ENCODE measurements at places on chromosomes 12 and 14.

DNA sequence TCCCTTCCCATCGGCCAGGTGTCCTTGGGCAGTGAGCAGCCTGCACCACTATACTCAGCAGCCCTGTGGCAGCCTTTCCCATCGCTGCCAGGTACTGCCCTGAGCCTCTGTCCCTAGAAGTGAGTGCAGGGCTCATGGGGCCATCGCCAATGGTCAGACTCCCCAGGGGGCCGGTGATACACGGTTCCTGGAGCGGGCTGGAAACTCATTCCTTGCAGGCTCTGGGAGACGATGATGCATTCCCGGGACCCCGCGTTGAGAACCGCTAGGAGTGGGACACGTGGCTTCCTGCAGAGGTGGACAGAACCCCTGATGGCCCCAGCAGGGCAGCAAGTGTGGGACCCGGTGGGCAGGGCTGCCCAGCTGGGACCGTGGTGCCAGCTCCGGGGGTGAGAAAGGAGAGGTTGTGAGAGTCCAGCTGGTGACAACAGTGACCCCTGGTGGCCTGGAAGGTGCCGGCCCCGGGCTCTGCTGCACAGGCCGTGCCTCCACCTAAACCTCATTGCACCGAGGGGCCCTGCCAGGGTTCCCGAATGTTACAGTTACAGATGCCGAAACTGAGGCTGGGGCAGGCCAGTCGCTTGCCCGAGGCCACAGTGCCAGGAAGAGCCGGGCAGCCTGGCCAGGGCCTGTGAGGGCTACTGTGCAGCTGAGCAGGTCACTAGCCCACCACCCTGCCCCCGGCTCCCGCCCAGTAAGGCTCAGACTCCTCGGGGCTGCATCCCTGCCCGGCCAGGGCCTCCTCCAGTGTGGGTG, 33.8 kb downstream of the FBRSL1 start:
- peak; percentile 71 for DNase-seq

DNA sequence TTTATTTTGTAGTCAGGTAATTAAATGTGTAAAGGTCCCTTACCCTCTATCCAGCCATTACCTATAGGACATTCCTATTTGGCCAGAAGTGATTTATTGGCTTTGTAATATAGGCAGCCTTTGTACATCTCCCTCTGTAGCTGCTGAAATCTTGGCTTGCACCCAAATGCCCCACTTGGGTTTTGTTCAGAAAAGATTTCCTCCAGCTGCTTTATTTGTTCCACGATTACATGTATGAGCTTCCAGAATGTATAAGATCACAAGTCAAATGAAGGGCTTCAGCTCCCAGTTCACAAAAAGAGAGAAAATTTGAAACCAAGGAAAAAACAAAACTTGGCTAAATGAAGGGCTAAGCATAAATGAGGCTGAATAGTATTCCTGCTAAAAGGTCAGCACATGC, 103.4 kb downstream of the EFCAB11 start:
- DNase-seq: no peak

DNA sequence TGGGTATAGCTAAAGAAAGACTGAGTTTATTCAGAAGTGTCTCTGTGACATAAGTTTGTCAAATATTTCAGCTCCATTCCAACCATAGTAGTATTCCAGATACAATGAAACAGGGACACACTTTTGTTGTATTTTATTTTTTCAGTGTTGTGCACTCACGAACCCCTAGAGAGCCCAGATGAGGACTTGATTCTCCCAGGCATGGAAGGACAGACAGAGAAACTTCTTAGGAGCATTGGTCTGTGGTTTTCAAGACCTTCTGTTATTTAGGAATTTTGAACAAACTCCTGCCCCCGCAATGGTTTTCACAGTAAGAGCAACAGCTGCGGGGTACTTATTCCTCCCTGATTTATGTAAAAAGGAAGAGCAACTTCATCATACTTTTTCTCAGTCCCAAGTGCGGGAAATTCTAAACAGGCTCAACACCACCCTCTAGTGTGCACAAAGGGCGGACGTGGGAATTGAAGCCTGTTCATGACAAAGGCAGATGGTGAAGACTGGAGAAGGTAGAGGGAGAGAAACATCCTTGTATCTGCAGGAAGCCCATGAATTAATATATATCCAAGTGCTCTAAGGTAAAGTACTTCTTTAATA, 147.6 kb downstream of the PAH start:
- peak; percentile 42 for DNase-seq

DNA sequence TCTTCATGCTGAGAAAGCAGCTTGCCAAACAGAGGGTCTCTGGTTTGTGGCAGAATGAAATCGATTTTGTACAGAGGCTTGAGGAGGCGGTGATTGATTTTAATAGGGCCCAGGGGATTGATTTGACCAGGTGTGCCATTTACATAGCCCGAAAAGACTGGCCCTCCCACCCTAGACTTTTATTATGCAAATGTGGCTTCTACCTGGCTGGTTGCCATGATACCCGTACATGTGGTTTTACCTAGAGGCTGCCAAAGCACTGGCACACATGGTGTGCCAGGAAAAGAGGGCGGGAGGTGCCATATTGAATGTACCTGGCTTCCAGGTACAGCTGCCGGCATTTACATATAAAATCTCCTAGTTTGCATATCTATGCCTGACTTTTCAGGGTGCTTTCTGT, 18.0 kb upstream of the GUCY2C start:
- DNase-seq: no peak

DNA sequence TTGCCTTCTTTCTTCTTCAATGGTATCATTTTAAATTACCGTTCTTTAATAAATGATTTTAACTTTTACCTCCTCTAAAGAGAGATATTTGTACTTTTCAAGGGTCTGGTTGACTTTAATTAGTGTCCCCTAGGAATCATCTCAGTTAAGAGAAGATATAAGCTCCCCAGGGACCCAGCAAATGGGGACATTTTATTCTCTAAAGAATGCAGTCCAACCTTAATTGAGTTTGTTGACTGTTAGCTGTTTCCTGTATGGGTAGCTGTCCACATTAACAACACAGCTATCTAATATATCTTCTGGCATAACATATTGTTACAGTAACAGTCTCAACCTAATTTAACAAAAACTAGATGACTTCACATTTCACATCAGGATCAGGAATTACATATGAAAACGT, 241.6 kb upstream of the NPAS3 start:
- DNase-seq: no peak

DNA sequence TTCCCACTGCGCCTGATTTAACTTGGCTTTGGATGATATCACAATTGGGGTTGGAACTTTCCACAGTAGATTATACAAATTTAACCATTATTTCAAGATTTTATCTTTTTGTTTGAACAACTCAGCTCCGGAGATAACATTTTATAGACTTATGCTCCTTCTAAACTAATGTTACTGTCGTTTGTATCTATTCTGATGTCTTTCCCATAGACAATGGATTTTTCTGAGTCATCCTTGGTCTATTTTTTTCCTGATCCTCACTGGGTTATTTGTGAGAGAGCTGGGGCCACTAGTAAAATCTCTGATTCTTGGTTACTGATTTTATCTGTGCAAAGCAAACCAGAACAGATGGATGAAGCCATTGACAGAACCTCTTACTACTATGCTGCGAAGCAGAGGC, 175.1 kb downstream of the SLC38A4 start:
- no peak for DNase-seq

- DNase-seq: no peak
Observed at GRCh38 chr14:74190927-74191575, 48.2 kb upstream of the VSX2 start.

GRCh38 chr14:85479771-85480170, 50.2 kb upstream of the FLRT2 start:
- no peak for DNase-seq

DNA sequence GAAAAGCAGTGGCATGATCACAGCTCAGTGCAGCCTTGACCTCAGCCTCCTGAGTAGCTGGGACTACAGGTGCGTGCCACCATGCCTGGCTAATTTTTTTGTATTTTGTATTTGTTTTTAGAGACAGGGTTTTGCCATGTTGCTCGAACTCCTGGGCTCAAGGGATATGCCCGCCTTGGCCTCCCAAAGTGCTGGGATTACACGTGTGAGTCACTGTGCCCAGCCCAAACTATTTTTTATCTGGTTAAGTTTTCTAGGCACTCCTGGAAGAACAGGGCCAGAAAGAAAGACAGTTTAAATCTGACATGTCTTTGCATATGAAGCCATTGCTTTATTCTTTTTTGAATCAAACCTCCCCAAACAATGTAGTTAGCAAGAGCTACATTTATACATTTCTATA, 27.5 kb upstream of the PTGR2 start:
- DNase-seq: no peak

DNA sequence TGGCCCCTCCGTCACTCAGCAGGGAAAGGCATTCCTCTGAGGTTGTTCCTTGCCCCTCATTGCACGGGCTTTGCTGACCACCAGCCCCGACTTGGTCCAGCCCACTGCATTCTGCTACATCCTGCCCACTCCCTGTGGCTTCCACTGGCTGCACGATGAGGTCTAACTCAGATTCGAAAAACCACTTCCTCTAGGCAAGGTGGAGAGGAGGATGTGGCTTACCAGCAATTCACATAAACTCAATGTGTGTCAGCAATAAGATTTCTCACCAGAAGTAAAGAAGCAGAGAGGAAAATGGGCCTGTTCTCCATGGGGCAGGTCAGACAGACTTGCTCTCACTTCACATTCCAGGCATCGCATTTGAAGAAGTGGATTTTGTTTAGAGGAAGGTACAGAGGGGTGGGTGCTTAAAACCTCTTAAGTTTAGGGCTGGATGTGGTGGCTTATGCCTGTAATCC, 14.7 kb downstream of the GPR68 start:
- DNase-seq: no peak

GRCh38 chr12:7749442-7749841, 2.3 kb upstream of the CLEC4C start:
- no peak for DNase-seq

GRCh38 chr14:55705651-55706364, 125.8 kb downstream of the KTN1 start:
- no peak for DNase-seq

DNA sequence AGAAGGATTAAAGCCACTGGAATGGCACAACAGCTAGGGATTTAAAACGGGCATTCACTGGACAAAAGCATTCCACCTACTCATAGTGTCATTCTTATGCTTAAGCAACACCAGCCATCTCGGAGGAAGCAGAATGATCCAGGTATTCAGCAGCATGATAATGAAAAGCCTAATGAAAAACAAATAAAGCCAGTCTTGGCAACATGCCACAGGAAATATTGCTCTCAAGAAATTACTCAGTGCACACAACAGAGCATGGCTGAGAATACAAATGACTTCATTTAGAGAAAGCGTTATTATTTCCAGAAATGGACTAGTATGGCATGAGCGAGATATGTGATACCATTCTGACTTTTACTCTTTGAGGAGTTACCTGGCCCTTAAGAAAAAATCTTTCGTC, 442.2 kb downstream of the APAF1 start:
- no peak for DNase-seq

DNA sequence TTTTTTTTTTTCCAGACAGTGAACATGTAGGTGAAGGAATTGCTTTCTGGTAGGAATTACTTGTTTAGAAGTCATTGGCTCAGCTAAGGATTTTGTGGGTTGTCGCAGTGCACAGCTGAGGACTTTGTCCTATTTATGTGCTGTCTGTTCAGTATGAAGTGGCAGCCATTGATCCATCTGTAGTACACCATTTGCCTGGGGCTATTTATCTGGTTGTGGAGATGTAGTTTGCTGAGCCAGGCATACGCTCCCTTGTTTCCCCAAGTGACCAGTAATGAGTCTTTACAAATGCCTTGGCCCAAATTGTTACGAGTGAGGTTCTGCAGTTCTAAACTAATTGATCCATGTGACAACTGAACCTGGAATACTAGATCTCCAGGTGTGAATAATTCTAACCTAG, 140.1 kb downstream of the NRXN3 start:
- DNase-seq: no peak

DNA sequence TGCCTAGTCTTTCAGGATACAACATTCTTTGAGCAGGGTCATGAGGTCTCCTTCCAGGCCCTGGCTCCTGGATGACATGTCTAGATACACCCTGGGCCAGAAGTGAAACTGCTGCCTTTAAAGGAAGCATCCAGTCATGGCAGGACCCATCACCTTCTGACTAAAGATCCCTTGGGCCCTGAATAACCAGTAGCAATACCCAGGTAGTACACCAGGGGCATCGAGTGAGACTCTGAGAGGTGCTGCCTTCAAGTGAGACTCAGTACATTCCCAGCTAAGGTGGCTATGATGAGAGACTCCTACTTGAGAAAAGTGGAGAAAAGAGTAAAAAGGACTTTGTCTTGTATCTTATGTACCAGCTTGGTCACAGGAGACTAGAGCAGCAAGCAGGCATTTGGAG, 23.5 kb downstream of the OR6C68 start:
- no peak for DNase-seq

- no peak for DNase-seq
Observed at GRCh38 chr14:23773981-23774380, 137.8 kb downstream of the DHRS2 start.

GRCh38 chr12:3454780-3455179, 36.2 kb upstream of the PRMT8 start:
- DNase-seq: no peak

DNA sequence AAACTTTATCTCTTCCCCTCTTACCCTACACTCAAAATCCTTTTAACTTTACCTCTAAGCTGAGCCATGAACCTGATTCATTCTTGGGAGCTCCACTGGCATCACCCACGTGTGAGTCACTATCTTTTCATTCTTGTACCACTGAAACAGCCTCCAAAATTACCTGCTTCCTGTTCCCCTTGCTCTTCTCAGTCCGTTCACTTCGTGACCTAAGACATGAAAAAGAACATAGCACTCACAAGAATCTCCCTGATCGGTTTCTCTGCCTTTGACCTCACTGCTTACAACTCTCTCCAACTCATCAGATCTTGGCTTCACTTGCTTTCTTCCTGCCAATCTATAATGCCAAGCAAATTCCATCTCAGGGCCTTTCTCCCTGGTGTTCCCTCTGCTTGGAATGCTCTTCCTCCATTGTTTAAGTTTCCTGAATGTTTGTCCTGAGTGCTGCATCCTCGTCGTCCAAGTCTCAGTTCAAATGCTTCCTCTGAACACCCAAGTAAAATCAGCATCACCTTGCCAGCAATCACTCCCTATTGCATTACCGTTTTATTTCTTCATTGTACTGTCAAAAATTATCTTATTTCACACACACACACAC, 9.2 kb downstream of the GLIPR1 start:
- DNase-seq: no peak

- no peak for DNase-seq
Observed at GRCh38 chr12:44874981-44875416, 1.1 kb downstream of the NELL2 start.

GRCh38 chr14:61591862-61592261, 103.5 kb upstream of the HIF1A start:
- no peak for DNase-seq
